ENCODE measurements at places on chromosomes 6 and 20.

- no peak for DNase-seq
These were observed 12.1 kb upstream of the PDYN start for GRCh38 chr20:2005831-2006426.

DNA sequence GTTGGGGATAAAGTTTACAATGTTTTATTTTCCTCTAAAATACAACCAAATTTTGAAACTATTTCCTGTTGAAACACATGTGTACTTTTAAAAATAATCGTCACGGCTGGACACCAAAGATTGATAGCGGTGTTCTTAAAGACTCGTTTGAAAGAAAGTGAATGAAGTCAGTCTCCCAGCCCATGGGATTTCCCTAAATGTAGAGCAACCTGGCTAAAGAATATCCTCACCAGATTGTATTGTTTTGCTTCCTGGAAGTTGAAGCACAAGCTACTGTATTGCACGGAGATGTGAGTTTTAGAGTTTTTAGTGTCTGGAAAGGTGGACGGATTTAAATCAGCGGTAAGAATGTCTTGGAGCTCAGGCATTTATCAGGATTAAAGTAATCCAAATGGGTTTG lies 189.5 kb downstream of the THBS2 start:
- DNase-seq = no peak

DNA sequence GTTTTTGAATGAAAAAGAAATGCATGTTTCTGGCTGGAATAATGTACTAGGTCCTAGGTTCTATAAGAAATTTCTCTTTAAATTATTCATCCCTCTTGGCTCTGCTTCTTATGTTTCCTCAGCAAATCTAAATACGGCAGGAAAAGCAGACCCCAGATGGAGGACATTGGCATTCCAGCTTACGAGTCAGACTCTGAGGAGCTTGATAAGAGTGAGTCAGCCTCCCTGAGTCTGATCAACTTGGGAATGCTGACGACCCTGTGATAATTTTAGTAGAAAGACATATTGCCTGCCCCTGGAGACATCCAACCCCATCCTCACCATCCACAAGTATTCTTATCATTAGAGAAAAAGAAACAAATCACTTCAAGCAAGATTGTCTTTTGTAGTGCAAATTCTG lies 509.7 kb upstream of the MARCKS start:
- DNase-seq = no peak

DNA sequence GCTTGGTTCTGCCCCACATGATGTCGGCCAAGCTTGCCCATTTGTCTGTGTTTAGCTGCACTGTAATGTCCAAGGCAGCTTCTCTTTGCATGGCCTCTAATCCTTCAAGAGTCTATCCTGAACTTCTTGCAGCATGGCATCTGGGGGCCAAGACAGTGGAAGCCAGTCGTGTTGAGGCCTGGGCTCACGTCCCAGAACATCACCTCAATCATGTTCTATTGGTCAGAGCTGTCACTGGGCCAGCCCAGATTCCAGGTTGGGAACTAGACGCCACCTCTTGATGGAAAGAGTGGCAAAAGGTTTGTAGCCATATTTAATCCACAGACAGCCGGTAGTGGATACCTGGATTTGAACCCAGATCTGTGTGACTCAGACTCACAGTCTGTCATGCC lies 25.3 kb downstream of the PPARD start:
- no peak for DNase-seq

All from stimulated activated CD4-positive, alpha-beta T cell treated with anti-CD3 and anti-CD28 coated beads, Interleukin-1b, Interleukin-23, amount 100 ng/mL, for 1 hour (primary cell).